ENCODE measurements at places on chromosomes 7 and 10.

DNA sequence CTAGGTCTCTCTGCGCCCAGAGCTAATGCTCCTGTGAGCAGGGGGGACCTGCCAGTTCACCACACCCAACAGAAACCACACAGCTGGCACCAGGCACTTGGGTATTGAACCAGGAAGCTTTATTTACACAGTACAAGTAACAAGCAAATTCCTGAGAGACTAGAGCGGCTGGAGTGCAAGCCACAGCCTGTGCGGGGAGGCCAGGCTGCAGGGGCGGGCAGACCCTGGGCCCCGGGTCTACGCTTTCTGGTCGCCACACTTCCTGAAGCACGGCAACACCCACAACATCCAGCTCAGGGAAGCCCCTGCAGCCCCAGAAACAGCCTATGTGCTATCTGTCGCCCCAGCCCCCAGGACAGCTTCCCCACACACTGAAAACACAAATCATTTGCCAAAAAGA, 125.0 kb downstream of the FAM53B start:
- no peak for DNase-seq

- no peak for DNase-seq
Measured at GRCh38 chr10:124612611-124613498, 131.3 kb downstream of the FAM53B start.

- no peak for DNase-seq
Measured at GRCh38 chr10:133293810-133294119, 14.9 kb downstream of the TUBGCP2 start.

- DNase-seq, result no peak
Measured at GRCh38 chr7:28192786-28193585, 12.4 kb upstream of the JAZF1 start.

DNA sequence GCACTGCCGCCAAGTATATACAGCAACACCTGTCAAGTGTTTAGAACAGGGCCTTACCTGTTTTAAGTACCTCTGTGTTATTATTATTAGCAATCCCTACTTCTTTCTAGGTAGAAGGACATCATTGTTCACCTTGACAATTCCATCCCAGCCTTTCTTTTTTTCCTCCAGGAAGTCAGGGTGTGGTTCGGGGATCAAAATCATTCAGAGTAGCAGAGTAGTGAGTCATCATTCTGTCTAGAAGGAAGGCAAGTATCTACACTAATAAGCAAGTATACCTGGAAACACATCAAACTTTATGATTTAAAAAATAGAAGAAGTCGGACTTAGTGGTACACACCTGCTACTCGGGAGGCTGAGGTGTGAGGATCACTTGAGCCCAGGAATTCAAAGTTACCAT, 25.5 kb upstream of the CAPZA2 start:
- DNase-seq, result no peak

DNA sequence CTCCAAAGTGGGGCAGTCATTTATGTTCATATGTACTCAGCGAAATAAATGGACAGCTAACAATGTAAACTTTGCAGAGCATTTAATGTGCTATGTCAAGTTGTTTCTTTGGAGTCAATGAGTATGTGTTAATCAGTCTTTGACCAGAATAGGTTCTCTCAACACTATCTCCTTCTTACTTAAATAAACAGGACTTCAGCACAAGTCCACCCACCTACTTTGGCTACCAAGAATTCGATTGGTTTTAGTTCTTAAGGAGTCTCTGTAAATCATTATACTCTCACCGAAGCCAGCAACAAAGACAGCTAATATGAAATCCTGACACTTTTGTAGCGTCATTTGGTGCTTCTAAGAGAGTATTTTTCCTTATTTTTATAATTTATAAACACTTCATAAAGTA, 6.9 kb downstream of the WEE2 start:
- no peak for DNase-seq

- DNase-seq, result peak; percentile 17
Measured at GRCh38 chr7:142445019-142445686, 187.3 kb upstream of the PRSS58 start.

- no peak for DNase-seq
Measured at GRCh38 chr7:147980826-147981813, 609.4 kb upstream of the C7orf33 start.

GRCh38 chr10:48494073-48494472, 110.8 kb downstream of the ARHGAP22 start:
- DNase-seq, result no peak

DNA sequence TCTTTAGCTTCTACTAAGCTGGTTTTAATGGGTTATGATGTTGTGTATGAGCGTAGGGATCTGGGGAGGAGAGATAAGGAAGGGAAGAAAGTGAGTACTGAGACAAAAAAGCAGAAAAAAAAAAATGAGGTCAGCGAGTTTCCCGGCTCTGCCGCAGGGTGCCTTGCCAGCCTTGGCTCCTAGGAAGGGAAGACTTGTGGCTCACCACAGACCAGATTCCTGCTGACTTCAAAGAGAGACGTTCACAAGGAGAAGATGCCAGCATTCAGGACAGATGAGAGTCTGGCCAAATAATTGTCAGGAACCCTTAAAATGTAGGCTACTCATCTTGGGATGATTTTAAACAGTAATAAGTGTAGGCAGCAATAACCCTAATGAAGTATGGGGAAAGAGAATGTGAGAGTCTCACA, 11.4 kb upstream of the FAS start:
- DNase-seq, result no peak

GRCh38 chr10:84348447-84348846, 20.1 kb downstream of the CCSER2 start:
- no peak for DNase-seq

DNA sequence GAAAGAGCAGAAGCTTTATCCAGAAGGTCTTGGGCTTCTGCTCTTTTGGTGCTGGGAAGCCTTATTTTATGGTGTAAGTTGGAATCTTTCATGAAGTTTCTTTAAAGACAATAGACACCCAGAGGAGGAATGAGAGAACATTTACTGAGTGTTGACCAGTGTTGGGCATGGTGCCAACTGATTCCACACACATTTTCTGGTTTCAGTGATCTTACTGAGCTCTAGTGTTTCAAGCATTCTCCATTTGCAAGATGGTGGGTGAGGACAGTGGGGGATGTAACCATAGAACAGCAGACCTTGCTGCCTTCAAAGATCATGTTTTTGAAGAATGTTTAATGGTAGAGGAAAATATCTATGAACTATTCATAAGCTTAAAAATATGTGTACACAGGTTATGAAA, 114.6 kb downstream of the LRMDA start:
- no peak for DNase-seq

GRCh38 chr7:83663131-83663530, 14.2 kb upstream of the SEMA3E start:
- DNase-seq, result no peak

DNA sequence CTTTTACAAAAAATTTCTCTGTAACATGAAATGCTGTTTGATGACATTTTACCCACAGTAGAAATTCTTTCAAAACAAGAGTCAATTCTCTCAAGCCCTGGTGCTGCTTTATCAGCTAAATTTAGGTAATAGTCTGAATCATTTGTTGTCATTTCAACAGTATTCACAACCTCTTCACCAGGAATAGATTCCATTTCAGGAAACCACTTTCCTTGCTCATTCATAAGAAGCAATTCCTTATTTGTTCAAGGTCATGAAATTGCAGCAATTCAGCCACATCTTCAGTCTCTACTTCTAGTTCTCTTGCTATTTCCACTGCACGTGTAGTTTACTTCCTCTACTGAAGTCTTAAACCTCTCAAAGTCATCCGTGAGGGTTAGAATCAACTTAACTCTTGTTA, 14.1 kb downstream of the STAG3 start:
- no peak for DNase-seq

- no peak for DNase-seq
Measured at GRCh38 chr7:25557379-25557917, 329.2 kb upstream of the NPVF start.

DNA sequence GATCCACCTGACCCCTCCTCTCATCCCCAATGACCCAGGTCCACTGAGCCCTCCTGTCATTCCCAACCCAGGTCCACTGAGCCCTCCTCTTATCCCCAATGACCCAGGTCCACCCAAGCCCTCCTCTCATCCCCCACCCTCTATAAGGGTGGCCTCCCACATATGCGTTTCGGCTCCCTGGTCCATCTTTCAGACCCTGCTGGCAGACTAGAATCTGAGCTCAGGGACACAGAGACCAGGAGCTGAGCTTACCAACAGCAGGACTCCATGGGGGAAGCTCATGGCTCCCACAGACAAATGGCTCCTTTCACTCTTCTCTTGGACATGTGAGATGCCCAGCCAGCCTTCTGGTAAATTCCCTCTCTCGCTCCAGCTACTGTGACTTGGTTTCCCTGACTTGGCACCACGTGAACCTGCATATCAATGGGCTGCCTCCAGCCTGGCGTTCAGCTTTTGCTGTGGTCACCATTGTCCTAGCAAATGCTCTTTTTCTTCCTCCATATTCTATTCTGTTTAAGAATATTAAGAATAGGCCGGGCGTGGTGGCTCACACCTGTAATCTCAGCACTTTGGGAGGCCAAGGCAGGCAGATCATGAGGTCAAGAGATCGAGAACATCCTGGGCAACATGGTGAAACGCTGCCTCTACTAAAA, 24.8 kb upstream of the INPP5A start:
- no peak for DNase-seq

- no peak for DNase-seq
Measured at GRCh38 chr7:50470250-50471163, 20.4 kb upstream of the FIGNL1 start.

GRCh38 chr7:108136191-108136688, 6.1 kb upstream of the LAMB4 start:
- no peak for DNase-seq

DNA sequence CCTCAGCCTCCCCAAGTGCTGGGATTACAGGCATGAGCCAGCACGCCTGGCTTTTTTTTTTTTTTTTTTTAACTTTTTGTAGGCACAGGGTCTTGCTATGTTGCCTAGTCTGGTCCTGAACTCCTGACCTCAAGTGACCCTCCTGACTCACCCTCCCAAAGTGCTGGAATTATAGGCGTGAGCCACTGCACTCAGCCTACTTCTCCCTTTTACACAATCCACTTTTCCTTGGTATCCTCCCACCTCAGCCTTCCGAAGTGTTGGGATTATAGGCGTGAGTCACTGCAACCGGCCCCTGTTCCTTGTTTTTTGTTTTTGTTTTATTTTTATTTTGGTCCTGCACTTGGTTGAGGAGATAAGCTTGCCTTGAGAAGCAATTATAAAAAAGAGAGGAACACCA, 75.9 kb upstream of the KMT2C start:
- DNase-seq, result no peak

- no peak for DNase-seq
Measured at GRCh38 chr10:49176310-49177268, 11.6 kb downstream of the TMEM273 start.

DNA sequence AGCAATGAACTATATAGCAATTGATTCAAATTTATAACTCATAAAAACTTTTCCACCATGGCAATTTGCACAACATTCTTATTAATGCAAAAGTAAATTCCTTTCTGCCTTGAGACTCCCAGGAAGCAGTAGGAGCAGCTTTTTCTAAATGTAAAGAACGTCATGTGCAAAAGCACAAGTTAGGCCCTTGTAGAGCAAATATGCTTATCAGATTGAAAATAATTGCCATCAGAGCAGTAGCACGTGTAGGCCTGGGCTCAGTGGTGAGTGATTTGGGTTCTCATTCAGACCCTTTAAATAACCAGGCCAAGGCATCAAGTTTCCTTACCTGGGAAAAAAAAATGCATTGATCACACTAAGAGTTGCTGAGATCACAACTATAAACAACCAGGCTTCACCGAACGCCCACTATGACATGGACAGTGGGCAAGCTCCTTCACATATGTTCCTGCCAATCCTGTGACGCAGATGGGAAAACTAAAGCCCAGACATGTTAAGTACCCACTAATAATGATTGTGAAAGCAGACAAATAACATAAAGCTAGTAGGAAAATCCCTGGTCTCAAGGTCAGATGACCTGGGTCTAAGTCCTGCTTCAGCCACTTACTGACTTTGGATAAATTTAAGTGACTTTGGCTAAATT, 22.1 kb upstream of the SAR1A start:
- DNase-seq, result no peak

DNA sequence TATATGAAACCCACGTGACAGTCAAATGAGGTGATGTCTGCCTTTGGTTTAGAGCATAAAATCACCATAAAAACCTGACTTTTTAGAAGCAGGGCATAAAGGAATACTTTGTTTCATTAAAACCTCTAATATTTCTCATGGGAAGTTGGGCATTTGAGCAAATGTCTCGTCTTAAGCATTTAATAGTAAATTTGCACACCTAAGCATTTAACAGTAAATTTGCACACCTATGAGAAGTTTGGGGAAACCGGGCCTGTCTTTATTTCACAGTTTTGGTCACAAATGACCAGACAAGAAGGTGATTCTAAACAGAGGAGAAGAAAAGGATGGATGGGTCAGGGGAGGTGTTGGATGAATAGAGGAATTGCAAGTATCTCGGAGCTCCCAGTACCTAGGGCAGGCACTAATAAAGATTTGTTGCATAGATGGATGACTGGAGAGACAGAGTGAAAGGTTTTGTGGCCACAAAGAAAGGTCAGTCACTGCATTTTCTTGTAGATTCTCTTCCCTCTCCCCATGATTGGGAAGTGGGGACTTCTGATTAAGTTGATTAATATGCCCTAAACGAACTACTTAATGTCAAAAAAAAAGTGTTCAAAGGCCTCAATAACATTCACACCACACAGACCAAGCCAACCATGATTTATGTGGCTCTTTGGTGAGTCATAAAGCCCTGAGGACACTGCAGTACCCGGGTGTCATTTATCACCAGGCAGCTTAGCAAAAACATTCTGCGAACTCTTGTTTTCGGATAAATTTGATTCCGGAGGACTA, 158.2 kb downstream of the SPAG6 start:
- no peak for DNase-seq

DNA sequence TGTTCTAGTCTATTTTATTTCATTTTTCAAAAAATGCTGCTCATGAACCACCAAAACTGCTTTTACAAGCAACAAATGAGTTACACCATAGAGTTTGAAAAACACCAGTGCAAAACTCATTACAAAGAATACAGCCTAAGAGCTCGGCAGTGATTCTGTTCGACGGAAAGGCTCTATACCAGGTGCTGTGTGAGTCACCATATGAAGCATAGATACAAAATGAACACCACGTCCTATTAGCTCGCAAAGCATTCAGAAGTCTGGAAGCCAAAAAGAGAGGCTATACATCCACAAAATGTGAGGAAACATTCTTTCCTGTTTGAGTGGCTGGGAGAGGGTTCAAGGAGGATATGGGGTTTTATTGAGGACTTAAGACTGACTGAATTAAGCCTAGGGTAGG, 136.1 kb downstream of the ATE1 start:
- DNase-seq, result no peak

GRCh38 chr10:19209319-19209718, 160.7 kb downstream of the MALRD1 start:
- no peak for DNase-seq

GRCh38 chr7:20958572-20958971, 171.9 kb upstream of the SP8 start:
- no peak for DNase-seq

Measured in stimulated activated CD4-positive, alpha-beta T cell treated with anti-CD3 and anti-CD28 coated beads, Interleukin-12 subunit alpha, Interleukin-12 subunit beta, amount 100 ng/mL, for 48 hours (primary cell).